ENCODE measurements at places on chromosomes 13 and 19. TPM values are rescaled to one million over a fixed set of nuclear protein-coding genes. Genes with fewer than 3 reads are reported as not detected.

The OR7C1 gene
- not detected for total RNA-seq

The ATP1A3 gene
- total RNA-seq, result 0.15 TPM

The IGSF23 gene
- 0.17 TPM for total RNA-seq

The LGALS13 gene
- not detected for total RNA-seq

All from smooth muscle cell of trachea (primary cell).